Dermis blood vessel endothelial cell (primary cell): ENCODE measurements at places on chromosomes 6 and 20. TPM values are rescaled to one million over a fixed set of nuclear protein-coding genes. Genes with fewer than 3 reads are reported as not detected.

- DNase-seq, result no peak
These were observed 146.0 kb upstream of the BEND6 start for GRCh38 chr6:56808871-56809359.

DNA sequence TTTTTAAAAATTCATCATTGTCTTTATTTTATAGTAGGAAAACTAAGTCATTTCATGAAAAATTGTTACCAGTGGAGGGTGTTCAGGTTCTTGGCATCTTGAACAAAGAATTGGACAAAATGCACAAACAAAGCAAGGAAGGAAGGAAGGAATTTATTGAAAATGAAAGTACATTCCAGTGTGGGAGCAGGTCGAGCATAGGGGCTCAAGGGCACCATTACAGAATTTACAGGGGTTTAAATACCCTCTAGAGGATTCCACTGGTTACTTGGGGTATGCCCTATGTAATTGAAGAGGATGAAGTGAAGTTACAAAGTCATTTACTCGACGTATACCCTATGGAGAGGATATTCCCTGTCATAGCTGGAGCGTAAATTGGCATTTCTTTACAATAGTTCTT lies 37.4 kb upstream of the HDAC2 start:
- DNase-seq, result peak; percentile 43

DNA sequence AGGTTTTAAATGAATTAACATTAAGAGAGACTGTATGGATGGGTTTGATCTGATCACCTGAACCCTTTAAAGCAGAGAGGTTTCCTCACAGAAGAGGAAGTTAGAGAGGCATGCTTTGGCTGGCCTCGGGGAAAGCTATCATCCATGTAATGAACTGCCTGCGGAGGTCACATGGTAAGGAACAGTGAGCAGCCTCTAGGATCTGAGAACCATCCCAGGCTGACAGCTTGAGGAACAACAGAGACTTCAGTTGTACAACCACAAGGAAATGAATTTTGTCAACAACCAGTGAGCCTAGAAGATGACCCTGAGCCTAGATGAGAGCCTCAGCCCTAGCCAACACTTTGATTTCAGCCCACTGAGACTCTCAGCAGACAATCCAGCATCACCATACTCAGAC lies 2.9 kb upstream of the COL21A1 start:
- DNase-seq, result no peak

- peak; percentile 33 for DNase-seq
These were observed 176.0 kb downstream of the MRPL14 start for GRCh38 chr6:43951063-43951755.

DNA sequence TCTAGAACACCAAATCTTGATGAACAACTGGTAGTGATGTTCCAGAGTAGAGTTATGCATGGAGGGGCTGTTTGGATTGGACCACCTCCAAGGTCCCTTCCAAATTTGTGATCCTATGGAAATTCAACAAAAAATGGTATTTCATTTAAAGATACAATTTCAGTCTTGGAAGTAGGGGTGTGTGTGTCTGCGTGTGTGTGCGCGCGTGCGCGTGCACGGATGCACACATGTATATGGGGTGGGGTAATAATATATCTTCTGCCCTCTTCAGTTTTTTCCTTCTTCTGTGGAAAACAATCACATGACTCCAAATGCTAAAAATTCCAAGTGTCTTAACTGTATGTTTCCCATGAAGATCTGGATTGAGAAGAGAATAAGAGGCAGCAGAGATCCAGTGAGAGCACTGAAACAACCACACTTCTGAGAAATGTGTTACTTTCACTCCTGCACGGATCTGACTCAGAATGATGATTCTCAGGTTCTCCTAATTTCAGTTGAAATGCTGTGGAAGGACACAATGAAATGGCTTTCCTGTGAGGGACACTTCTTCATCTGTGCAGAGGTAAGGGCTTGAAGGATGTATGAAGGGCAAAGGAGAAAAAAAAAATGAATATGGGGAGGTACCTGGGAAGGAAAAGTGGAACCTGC lies 10.6 kb upstream of the IL17F start:
- DNase-seq, result no peak

The ZSCAN26 gene
- 12.8 and 13.3 TPM in 2 replicates for total RNA-seq

The FNDC11 gene
- 1.2 and 2.4 TPM in 2 replicates for total RNA-seq
